ENCODE measurements at places on chromosomes 7 and 10.

- DNase-seq: no peak
Observed at GRCh38 chr7:12069757-12070156, 141.3 kb upstream of the TMEM106B start.

GRCh38 chr10:85946713-85947326 is 419.8 kb downstream of the GRID1 start:
- DNase-seq: no peak

- no peak for DNase-seq
Observed at GRCh38 chr7:151694828-151695580, 175.3 kb upstream of the RHEB start.

- DNase-seq: no peak
Observed at GRCh38 chr10:78552261-78552811, 516.4 kb upstream of the ZMIZ1 start.

GRCh38 chr10:100489396-100489795 is 26.6 kb downstream of the WNT8B start:
- DNase-seq: no peak

GRCh38 chr7:22447762-22448161 is 52.2 kb downstream of the STEAP1B start:
- no peak for DNase-seq

GRCh38 chr7:105880571-105881330 is 4.4 kb upstream of the ATXN7L1 start:
- DNase-seq: no peak

- no peak for DNase-seq
Observed at GRCh38 chr10:75959209-75959608, 527.8 kb downstream of the LRMDA start.

DNA sequence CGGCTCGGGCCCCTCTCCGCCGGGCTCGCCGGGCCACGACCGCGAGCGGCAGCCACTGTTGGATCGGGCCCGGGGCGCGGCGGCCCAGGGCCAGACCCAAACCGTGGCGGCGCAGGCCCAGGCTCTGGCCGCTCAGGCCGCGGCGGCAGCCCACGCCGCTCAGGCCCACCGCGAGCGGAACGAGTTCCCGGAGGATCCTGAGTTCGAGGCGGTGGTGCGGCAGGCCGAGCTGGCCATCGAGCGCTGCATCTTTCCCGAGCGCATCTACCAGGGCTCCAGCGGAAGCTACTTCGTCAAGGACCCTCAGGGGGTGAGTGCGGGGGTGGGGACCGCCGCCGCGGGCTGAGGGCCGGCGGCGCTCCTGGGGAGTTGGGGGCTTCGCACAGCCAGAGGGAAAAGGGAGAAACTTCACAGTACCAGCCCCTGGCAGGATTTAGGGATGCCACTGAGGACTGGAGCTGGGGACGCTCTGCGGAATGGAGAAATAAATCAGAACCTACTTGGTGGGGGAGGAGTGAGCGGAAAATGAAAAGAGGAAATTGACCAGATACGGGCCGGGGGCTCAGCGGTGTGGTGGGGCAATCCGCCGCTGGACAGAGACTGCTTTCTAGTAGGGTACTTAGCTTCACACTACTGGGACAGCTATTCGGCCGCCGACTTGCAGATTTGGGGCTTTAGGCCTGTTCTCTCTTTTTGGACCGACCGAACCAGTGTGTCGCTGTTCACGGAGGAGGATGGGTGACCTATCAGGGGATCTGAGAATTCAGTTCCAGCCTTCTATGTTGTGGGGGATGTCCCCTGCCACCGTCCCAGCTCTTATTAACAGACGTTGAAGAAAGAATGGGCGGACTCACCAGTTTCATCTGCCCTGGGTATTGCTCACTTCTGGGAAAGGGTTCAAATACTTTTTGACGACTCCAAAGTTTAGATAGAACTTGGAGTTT is 669 bp downstream of the PI4K2A start:
- peak; percentile 37 for DNase-seq

DNA sequence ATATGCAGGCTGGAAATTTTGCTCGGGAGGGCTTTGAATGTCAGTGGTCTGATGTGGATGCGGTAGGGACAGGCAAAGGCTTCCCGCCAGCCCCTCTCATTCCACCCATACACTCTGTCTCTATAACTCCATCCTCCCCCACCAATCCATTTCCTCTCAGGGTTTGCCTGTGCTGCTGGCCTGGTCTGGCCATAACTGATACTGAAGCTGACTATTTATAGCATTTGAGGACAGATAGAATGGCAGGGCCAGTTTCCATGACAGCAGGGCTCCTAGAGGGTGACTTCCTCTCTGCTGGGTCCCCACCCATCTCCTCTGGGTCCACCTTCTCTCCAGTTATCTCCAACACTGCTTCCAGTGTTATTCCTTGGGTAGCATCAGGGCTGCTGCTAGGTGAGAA is 6.6 kb upstream of the PDLIM1 start:
- DNase-seq: no peak

GRCh38 chr7:101617451-101618206 is 11.5 kb downstream of the MYL10 start:
- DNase-seq: no peak

GRCh38 chr7:106205621-106206222 is 79.1 kb downstream of the NAMPT start:
- no peak for DNase-seq

DNA sequence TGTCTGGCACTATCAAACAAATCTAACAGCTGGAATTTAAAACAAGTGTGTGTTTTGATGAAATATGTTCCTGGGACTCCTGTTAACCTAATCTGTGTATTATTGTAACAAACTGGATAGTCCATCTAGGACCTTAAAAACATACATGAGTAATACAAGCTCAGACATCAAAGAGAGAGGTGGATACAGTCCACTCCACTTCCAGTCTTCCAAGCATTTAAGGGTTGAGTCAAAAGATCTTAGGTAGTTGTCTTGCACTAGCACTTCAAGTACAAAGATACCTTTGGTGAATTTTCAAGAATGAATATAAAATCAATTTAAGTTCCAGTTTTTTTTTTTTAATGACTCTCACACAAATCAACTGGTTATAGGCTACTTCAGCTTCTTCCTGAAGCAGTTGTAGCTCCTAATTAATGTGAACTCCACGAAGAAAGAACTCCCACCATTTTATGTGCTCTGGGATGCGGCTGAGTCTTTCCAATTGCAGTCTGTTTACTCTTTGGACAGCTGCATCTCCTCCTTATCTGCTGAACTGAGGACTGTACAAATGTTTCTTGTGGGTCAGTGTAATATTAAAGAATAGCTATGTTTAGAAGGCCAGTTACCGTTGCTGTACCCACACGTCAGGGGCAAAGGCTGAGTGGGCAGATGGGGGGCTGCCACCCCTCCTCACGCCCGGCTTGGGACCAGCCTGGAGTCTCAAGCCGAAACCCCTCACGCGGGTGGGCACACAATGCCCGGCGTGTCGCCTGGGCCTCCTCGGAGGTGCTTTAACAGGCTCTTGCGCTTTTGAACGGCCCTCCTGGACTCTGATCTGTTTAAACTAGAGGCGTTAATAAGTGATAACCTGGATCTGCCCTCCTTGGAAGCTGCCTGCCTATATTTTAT is 2.9 kb upstream of the IGF2BP3 start:
- peak; percentile 58 for DNase-seq

DNA sequence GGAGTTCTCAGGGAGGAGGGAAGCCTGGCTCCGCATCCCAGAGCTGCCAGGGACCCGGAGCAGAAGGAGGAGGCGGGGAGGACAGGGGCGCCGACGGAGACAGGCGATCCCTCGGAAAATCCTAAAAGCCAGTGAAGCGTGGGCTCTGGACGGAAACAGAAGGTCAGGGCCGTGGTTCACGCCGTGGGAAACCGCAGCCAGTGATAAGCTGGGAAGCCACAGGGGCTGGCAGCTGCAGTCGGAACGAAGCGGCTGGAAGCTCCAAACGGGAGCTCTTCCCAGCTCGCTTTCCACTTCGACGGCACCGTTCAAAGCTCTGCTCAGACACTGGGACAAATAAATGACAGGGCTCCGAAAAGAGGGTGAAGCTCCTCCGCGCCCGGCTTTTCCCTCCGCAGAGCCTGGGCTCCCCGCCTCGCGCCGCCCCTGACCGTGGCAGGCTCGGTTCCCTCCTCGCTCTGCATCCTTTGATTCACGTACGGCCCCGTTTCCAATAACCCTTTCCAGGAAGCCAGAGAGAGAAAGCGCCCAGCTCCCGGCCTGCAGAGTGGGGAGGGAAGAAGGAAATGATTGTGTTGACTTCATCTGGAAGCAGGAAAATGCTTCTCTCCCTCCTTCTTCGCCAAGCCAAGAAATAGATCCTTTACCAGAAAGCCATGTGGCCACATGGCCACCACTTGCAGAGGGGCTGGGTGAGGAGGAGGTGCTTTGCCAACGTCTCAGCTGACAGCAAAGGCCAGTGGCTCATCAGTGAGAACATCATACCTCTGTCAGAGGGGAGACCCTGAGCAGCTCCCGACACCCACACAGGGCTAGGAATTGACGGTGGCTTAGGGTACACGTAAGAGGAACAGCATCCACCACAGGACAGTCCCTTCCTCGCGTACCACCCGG is 57.4 kb downstream of the ADRB1 start:
- DNase-seq: peak; percentile 82

DNA sequence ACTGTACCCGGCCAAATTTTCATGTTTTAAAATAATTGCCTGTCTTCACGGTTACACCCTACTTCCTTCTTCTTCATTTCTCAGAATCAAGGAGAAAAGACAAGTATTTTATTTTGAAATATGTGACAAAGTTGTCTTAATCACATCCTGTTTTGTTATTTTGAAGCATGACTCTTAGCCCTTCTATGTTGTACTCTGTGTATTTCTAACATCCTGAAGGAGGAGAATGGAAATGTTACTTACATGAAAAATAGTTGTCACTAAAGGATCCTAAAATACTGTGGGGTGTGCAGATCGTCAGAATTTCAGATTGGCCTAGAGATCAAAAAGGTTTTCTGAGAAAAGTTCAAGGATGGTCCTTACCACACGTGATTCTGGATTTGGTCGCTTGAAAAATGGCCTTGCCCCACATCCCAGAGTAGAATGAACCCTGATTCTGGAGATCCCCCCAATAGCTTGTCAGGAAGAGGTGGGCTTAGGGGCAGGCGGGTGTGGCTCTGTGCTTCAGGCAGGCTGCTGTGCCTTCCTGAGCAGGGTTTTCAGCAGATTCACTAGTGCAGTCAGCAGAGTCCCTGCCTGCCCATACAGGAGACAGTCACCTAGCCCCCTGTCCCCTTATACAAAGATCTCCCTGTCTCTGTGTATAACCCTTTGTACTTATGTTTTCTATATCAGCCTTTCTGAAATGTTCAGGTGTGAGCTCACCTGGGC is 8.6 kb downstream of the UPP1 start:
- DNase-seq: no peak

All from upper lobe of left lung (tissue), 6 donors.